ENCODE measurements at places on chromosomes 2 and 18.

- no peak for DNase-seq
Measured at GRCh38 chr2:178279142-178279541, 84.8 kb downstream of the OSBPL6 start.

DNA sequence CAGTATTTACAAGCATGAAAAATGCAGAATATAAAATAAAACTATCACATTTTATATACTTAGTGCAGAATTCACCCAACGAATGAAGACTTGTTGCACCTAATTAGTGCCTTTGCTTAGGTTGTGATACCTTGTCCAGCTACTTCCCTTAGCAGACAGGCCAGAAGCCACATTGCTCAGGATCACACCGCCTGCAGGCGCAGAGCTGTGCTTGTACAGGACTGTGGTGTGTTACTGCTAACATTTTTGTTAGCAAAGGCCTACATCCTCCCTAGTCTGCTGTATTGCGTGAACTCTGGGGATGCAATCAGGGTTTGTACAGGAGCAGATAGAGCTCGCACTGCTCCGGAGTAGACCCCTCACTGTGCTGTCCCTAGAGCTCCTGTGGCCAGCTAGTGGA, 336.9 kb downstream of the CBLN2 start:
- no peak for DNase-seq

GRCh38 chr2:235129850-235130249, 178.0 kb downstream of the SH3BP4 start:
- DNase-seq: no peak

DNA sequence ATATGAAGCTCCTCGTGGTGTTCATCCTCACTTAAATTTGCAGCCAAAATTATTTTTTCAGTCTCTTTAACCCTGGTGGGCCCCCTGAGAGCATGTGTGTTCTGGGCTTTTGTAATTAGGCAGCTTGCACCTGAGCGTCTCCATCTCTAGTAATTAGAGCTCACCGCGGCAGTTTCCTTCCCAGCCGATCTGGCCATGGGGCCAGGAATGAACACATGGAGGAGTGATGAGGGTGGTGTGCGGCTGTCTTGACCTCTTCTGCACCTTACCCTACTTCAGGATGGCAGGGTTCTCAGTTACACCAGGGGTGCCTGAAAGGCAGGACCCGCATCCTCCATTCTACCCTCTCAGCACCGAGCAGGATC, 98.5 kb downstream of the AFF3 start:
- no peak for DNase-seq

- no peak for DNase-seq
Measured at GRCh38 chr2:1572638-1573037, 159.4 kb downstream of the TPO start.

DNA sequence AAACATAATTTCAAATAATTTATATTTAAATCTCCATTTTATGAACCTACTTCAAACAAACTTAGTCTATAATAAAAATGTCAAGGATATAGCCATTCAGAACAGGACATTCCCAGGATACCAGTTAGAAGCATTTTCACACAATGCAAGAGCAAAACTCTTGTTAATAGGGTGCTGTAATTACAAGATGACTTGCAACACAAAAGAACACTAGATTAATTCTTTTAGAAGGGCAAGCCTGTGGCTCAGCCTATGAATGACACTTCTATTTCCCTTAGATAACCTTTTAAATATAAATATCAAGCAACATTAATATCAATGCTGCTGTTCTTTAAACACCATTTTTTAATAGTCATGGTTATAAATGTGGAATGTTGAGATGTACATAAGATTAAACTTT, 157.9 kb upstream of the SCN7A start:
- no peak for DNase-seq

GRCh38 chr2:108304975-108305374, 16.3 kb downstream of the SULT1C2 start:
- no peak for DNase-seq

GRCh38 chr2:26581266-26581990, 59.7 kb downstream of the CIB4 start:
- DNase-seq: no peak

DNA sequence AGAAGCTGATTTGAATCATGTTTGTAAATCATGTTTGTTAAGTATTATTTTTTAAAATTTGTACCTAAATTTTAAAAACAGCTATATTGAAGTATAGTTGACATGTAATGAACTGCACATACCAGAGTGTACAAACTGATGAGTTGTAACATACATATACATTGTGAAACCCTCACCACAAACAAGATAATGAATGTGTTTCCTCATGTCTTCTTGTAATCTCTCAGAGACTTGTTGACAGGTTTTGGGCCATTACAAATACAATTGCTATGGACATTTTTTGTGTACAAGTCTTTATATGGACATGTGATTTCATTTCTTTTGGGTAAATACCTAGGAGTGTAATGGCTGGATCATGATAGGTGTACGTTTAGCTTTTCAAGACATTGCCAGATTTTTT, 21.5 kb downstream of the WDR43 start:
- DNase-seq: no peak

DNA sequence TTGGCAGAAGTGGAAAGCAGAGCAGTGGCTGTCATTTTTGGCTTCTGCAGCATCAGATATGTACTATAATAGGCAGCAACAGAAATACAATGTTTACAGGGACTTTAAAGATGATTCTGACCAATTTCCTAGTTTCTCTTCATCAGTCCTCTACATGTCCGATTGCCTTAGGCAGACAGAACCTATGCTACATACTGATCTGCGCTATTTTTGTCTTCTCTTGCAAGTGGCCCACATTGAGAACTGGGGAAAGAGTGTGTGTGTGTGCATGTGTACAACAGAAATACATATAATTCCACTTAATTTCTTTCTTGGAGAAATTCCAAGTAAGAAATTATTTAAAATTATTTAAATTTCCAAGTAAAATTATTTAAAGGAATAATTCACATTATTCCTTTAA, 77.1 kb upstream of the CHRNA1 start:
- DNase-seq: no peak

GRCh38 chr18:42392926-42393325, 437.9 kb downstream of the PIK3C3 start:
- DNase-seq: no peak

- DNase-seq: no peak
Measured at GRCh38 chr2:174830561-174830960, 66.3 kb upstream of the CHRNA1 start.

DNA sequence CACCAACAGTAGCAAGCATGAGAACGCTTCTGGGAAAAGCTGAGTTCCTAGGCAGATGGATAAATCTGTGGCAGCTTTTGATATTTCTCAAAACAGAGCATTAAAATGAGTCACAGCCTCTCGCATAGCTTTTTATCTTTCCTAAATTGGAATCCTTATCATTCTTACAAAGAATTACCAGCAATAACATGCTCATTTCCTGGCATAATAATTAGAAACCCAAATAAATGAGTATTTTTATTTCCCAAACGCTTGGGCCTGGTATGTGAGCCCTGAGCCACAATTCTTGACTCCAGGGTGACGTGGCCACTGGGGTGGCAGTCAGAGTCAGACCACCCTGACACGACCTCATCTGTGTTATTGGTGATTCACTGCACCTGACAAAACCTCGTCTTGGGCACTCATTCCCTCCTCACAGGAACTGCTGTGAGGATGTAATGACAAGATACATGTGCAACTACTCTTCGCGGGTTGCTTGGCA, 210.7 kb downstream of the ARL4C start:
- DNase-seq: no peak

- no peak for DNase-seq
Measured at GRCh38 chr2:134601264-134601663, 117.5 kb downstream of the TMEM163 start.

GRCh38 chr2:195534971-195535370, 122.1 kb upstream of the SLC39A10 start:
- DNase-seq: no peak

DNA sequence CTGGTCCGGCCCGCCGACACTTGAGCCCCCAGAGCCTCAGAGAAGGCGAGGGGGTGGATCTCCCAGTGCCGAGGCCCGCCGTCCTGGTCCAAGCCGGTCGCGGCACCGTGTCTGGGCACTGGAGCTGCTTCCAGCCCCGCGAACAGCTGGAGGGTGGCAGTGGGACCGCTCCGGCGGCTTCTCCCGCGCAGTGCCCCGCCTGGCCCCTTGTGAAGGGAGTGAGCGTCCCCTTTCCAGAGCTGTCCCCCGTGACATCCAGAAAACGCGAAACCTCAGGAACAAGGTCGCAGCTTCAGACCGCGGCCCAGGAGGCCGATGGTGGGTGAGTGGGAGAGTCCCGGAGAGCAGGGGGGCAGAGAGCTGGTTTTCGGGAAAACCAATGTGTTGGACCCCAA, 579 bp upstream of the EMX1 start:
- DNase-seq: no peak

GRCh38 chr2:8490166-8490721, 191.6 kb upstream of the ID2 start:
- DNase-seq: no peak

- DNase-seq: no peak
Measured at GRCh38 chr2:86466306-86466705, 25.1 kb downstream of the KDM3A start.

All from caudate nucleus (tissue), 63 donors.